ENCODE measurements at places on chromosomes 6 and 20. TPM values are rescaled to one million over a fixed set of nuclear protein-coding genes. Genes with fewer than 3 reads are reported as not detected.

DNA sequence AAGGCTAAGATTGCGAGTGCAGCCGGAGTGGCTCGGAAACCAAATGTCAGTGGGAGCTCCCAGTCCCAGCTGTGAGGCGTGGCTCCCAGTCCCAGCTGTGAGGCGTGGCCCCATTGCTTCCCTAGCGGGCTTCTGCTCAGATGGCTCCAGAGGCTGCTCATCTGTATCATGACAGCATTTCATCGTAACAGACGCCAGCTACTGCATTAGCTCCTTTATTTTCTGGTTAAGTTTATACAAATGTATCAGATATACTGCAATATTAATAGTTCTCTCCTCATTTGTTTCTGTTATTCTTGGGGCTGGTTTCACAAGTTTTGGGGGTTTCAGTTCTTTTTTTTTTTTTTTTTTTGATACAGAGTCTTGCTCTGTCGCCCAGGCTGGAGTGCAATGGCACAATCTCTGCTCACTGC lies 34.7 kb upstream of the TBXT start:
- no peaks in the 10 kb centered on the region for H3K27me3 ChIP-seq
- no peaks in the 10 kb centered on the region for H3K36me3 ChIP-seq
- H3K4me1 ChIP-seq, result no peaks in the 10 kb centered on the region
- peak; percentile 43 for DNase-seq
- H3K4me3 ChIP-seq, result no peak overlapping the region

GRCh38 chr6:16803294-16804200 lies 42.3 kb upstream of the ATXN1 start:
- no peaks in the 10 kb centered on the region for H3K36me3 ChIP-seq
- H3K4me1 ChIP-seq, result peaks cover 29% of the 10 kb centered on the region
- H3K4me3 ChIP-seq, result peak overlapping the region; percentile 32
- DNase-seq, result peak; percentile 92
- H3K27me3 ChIP-seq, result no peaks in the 10 kb centered on the region
- H3K27ac ChIP-seq, result peak overlapping the region; percentile 25

- peak overlapping the region; percentile 80 for H3K27ac ChIP-seq
- no peak for DNase-seq
- no peaks in the 10 kb centered on the region for H3K36me3 ChIP-seq
- peaks cover 14% of the 10 kb centered on the region for H3K4me1 ChIP-seq
Observed at GRCh38 chr20:44185574-44185973, 1.4 kb downstream of the JPH2 start.

- no peaks in the 10 kb centered on the region for H3K36me3 ChIP-seq
- no peaks in the 10 kb centered on the region for H3K27me3 ChIP-seq
Observed at GRCh38 chr6:41288030-41288753, 1.7 kb upstream of the TREM1 start.

DNA sequence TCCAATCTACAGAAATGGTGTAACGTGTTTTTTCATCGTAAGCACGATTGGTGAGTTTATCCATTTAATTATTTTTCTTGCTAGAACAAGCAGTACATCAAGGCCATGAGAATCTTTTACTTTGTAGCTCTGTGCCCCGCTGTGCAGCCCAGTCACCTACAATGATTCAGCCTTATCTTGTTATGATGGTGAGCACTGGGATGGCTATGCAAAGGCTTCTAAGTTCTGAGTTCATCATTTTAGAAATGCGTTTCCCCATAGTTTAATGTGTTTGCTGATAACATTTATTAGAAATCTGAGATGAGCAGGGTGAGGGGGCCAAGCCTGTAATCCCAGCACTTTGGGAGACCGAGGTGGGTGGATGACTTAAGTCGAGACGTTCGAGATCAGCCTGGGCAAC lies 111.8 kb upstream of the QKI start:
- no peaks in the 10 kb centered on the region for H3K4me1 ChIP-seq
- no peaks in the 10 kb centered on the region for H3K27me3 ChIP-seq
- no peak overlapping the region for H3K27ac ChIP-seq
- no peak for DNase-seq
- H3K4me3 ChIP-seq, result no peak overlapping the region

GRCh38 chr6:128456510-128457230 lies 63.7 kb downstream of the PTPRK start:
- DNase-seq, result no peak
- H3K36me3 ChIP-seq, result no peaks in the 10 kb centered on the region
- H3K4me3 ChIP-seq, result no peak overlapping the region
- H3K27ac ChIP-seq, result no peak overlapping the region

- peaks cover 49% of the 10 kb centered on the region for H3K27me3 ChIP-seq
- H3K4me1 ChIP-seq, result peaks cover 25% of the 10 kb centered on the region
- H3K27ac ChIP-seq, result no peak overlapping the region
- H3K36me3 ChIP-seq, result no peaks in the 10 kb centered on the region
- no peak overlapping the region for H3K4me3 ChIP-seq
Observed at GRCh38 chr20:2798814-2799213, 1.6 kb downstream of the CPXM1 start.

DNA sequence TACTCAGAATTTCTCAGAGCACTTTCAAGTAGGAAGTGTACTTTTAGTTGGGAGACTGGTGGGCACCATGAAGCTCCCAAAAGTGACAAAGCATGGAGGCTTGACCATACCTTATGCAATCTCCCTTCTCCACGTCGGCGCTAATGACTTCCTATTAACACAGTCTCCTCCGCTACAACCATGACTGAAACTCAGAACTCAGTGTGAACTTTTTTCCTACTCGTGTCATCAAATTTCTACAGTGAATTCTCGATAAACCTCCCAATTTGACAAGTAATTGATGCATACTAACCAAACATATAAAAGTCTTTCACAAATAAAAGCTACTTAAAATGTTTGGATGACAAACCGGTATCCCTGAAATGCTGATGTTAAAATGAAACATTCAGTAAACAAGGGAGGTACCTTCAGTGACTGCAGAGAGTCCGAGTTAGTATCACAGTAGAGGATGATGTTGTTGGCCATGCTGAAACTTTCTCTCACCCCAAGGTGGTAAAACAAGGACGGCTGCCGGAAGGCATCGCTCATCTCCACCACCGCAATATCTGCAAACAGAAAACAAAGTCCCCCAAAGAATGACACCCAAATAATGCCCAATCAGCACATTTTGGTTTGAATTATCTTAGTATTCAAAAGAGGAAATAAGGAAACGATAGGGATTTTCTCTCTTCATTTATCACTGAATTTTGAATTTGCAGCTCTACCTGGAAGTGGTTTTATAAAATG lies 72.1 kb downstream of the MAP3K5 start:
- no peaks in the 10 kb centered on the region for H3K27me3 ChIP-seq
- H3K4me1 ChIP-seq, result peaks cover 43% of the 10 kb centered on the region
- H3K36me3 ChIP-seq, result no peaks in the 10 kb centered on the region
- no peak overlapping the region for H3K4me3 ChIP-seq
- no peak for DNase-seq

DNA sequence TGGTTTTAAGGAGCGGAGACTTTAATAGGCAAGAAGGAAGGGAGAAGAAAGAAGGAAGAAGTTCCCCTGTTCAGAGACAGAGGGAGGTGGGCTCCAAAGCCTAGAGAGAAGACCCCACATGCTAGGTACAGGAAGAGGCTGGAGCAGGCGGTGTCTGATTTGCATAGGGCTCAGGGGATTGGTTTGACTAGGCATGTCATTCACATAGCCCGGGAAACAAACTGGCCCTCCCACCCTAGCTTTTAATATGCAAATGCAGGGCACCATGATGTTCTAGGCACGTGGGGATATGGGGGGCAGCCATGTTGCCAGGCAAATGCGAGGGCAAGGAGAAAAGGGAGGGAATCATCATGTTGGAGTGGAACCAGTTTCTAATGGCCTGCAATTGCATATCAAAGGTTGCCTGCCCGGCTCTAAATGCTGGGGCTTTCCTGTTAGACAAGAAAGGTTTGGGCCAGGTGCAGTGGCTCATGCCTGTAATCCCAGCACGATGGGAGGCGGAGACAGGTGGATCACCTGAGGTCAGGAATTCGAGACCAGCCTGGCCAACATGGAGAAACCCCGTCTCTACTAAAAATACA lies 34.3 kb upstream of the AGPAT4 start:
- H3K27me3 ChIP-seq, result no peaks in the 10 kb centered on the region
- H3K36me3 ChIP-seq, result no peaks in the 10 kb centered on the region
- no peak for DNase-seq
- no peak overlapping the region for H3K4me3 ChIP-seq
- no peaks in the 10 kb centered on the region for H3K4me1 ChIP-seq

DNA sequence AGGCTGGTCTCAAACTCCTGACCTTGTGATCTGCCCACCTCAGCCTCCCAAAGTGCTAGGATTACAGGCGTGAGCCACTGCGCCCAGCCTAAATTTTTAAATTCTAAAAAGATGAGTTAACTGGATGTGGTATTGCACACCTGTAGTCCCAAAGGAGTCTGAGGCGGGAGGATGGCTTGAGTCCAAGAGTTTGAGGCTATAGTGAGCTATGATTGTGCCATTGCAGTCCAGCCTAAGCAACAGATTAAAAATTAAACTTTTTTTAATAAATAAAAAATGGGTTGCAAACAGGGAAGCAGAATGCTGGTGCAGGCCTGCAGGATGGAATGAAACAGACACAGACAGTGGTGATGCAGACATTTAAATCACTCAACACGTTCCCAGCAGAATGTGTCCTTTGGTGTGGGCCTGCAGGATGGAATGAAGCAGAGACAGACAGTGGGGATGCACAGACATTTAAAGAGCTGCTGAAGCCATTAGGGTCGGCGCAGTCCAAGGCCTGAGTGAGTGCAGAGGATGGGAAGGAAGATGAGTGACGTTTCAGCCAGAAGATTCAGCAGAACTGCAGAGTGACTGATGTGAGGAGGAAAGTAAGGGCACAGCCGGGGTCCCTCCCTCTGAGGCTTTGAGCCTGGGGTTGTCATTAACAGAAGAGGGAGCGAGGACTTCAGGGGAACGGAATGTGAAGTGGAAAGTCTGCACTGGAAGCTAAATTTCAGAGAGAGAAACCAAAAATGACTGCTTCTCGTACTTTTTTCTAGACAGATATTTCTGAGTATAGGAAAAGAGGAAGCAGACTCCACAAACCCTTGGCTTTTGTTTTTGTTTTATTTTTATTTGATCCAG lies 117.5 kb downstream of the RIN2 start:
- no peaks in the 10 kb centered on the region for H3K27me3 ChIP-seq
- peak overlapping the region; percentile 49 for H3K27ac ChIP-seq
- no peak for DNase-seq
- peaks cover 27% of the 10 kb centered on the region for H3K36me3 ChIP-seq
- H3K4me3 ChIP-seq, result no peak overlapping the region
- H3K4me1 ChIP-seq, result no peaks in the 10 kb centered on the region

DNA sequence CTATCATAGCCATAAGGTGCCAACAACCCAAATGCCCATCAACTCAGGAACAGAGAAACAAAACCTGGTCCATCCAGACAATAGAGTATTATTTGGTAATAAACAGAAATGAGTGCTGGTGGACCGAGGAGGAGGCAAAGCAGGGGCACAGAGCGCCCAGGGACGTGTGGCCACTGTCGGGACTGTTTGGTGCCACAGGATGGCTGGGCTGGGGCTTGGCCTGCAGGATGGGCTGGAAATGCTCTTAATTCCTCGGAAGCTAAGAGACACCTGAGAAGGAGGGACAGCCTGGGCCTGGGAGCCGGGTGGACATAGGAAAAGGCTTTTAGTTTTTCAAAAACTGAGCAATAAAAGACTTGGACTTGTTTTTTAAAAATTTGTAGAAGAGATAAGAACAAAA lies 216.4 kb downstream of the DLL1 start:
- no peaks in the 10 kb centered on the region for H3K36me3 ChIP-seq
- DNase-seq, result no peak
- H3K4me1 ChIP-seq, result no peaks in the 10 kb centered on the region
- no peak overlapping the region for H3K27ac ChIP-seq
- H3K27me3 ChIP-seq, result no peaks in the 10 kb centered on the region

GRCh38 chr6:3523966-3524365 lies 67.1 kb upstream of the SLC22A23 start:
- no peak overlapping the region for H3K4me3 ChIP-seq
- no peaks in the 10 kb centered on the region for H3K27me3 ChIP-seq
- no peak overlapping the region for H3K27ac ChIP-seq
- no peaks in the 10 kb centered on the region for H3K4me1 ChIP-seq

- H3K27me3 ChIP-seq, result no peaks in the 10 kb centered on the region
- H3K4me3 ChIP-seq, result no peak overlapping the region
- H3K27ac ChIP-seq, result no peak overlapping the region
Observed at GRCh38 chr20:14543040-14543439, 205.6 kb upstream of the FLRT3 start.

DNA sequence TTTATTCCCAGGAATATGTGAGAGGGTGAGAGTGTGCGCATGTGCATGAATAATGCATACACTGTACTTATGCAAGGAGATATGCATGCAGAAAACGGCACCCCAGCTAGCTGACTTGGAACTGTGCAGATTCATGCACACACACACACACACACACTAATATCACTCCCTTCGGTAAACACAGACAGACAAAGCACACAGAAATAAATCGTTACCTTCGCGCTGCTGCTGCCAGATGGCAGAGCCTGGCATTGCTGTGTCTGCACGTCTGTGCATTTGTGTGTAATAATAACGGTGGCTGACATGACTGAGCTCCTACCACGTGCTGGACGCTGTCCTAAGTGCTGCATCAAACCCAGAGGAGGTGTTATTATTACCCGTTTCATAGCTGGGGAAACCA lies 36.8 kb downstream of the PREX1 start:
- H3K27ac ChIP-seq, result no peak overlapping the region
- peaks cover 80% of the 10 kb centered on the region for H3K4me1 ChIP-seq
- no peak for DNase-seq
- no peaks in the 10 kb centered on the region for H3K27me3 ChIP-seq
- no peaks in the 10 kb centered on the region for H3K36me3 ChIP-seq
- no peak overlapping the region for H3K4me3 ChIP-seq

DNA sequence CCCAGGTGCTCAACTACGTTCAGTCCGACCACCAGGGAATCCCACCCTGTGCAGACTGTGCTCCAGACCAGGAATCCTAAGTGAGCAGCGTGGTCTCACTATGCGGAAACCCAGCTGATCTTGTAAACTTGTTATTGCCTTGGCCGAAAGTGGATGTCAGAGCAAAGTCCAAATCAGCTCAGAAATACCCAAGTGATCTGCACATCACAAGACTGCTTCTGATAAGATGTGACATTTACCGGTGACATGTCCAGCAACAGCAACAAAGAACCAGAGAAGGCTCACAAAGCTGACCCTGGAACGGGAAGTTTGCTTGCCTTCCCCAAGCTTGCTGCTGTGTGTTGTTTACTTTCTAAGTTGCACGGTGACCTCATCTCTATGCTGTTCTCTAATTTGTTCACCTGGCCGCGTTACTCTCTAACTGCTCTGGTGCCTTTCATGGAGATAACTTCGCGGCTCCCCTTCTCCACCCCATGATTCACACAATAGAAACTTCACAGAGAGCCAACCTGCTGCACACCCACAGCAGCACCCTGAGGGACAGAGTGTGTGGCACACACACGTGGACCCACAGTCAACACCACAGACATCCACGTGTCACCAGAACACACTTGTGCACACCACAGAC lies 1.7 kb downstream of the BNIP5 start:
- no peak overlapping the region for H3K4me3 ChIP-seq
- H3K36me3 ChIP-seq, result no peaks in the 10 kb centered on the region
- DNase-seq, result peak; percentile 85
- no peaks in the 10 kb centered on the region for H3K27me3 ChIP-seq
- H3K27ac ChIP-seq, result peak overlapping the region; percentile 49
- H3K4me1 ChIP-seq, result peaks cover 5% of the 10 kb centered on the region

- peaks cover 5% of the 10 kb centered on the region for H3K4me1 ChIP-seq
- H3K27me3 ChIP-seq, result no peaks in the 10 kb centered on the region
- peak; percentile 78 for DNase-seq
- H3K27ac ChIP-seq, result peak within 1 kb of the TSS; percentile 69
Observed at GRCh38 chr6:28399350-28400121, at the start of gene ZSCAN12. Gene ZSCAN12, minus strand, starts transcription at chr6:28399747. Its CDS starts 1,342 bp downstream, at chr6:28398405.

The OLIG3 gene
- total RNA-seq, result not detected

The ATAT1 gene
- 3.2 TPM for total RNA-seq

The RIPPLY2 gene
- total RNA-seq, result not detected

The PPIL6 gene
- total RNA-seq, result not detected

The CHD6 gene
- total RNA-seq, result 72.1 TPM
